Activated CD4-positive, alpha-beta T cell treated with anti-CD3 and anti-CD28 coated beads for 36 hours (primary cell): ENCODE measurements at places on chromosomes 3 and 15. TPM values are rescaled to one million over a fixed set of nuclear protein-coding genes. Genes with fewer than 3 reads are reported as not detected.

Gene CLRN1
- not detected for total RNA-seq

- H3K27me3 ChIP-seq = no peaks in the 10 kb centered on the region
- no peak for DNase-seq
- H3K36me3 ChIP-seq = peaks cover 15% of the 10 kb centered on the region
- no peak overlapping the region for H3K27ac ChIP-seq
Measured at GRCh38 chr3:44870375-44871061, 3.9 kb upstream of the TGM4 start.

Gene STRIT1
- not detected for total RNA-seq

Gene PBRM1
- total RNA-seq = 57.6 TPM

Gene CAPN3
- 2.1 TPM for total RNA-seq

DNA sequence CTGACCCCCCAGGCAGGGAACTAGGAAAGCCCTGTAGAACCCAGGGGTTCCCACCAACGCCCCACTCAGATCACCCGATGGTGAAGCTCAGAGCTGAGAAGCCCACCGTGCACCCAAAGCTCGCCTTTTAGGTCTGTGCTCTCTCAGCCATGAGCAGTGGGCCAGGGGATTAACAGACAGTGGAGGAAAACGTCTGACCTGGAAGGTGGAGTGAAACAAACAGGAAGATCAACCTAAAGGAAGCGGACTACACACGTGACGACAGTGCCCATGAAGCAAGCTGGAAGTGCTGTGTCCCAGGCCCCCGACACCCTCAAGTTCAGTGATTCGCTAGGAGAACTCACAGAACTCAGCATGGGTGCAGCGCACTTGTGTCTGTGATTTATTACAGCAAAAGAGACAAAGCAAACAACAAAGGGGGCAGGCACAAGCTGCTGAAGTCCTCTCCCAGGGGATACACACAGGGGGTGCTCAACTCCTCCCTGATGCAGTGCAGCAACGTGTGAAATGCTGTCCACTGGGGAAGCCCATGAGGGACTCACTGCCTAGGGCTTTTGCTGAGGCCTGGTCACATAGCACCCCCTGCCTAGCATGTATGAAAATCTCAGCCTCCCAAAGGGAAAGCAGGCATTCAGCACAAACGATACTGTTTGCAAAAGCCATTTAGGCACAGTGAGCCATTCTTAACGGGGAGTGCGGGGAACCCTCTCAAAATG lies 43.5 kb downstream of the CFAP92 start:
- DNase-seq = peak; percentile 61
- H3K4me3 ChIP-seq = no peak overlapping the region
- H3K27ac ChIP-seq = no peak overlapping the region
- no peaks in the 10 kb centered on the region for H3K27me3 ChIP-seq
- no peaks in the 10 kb centered on the region for H3K36me3 ChIP-seq
- H3K4me1 ChIP-seq = no peaks in the 10 kb centered on the region

Gene KLF15
- 0.32 TPM for total RNA-seq

DNA sequence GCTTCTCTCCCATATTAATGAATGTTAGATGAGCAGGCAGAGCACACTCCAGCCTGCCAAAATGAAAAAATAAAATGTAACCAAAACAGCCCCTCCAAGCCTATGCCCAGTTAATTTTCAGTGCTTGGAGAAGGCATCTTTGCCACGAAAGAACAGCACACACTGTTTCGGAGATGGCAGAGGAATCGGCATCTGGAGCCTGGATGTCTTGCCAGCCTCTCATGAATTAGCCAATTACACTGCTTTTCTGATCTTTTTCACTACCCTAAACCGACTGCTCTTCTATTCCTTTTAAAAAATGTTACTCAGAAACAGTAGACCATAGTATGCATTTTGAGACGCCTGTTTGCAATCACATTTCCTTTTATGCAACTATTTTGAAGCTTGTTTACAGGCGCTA lies 249.6 kb downstream of the TLE3 start:
- H3K27ac ChIP-seq = no peak overlapping the region
- H3K4me1 ChIP-seq = peaks cover 6% of the 10 kb centered on the region
- H3K36me3 ChIP-seq = no peaks in the 10 kb centered on the region
- peaks cover 3% of the 10 kb centered on the region for H3K27me3 ChIP-seq
- H3K4me3 ChIP-seq = no peak overlapping the region

Gene ANKUB1
- not detected for total RNA-seq

DNA sequence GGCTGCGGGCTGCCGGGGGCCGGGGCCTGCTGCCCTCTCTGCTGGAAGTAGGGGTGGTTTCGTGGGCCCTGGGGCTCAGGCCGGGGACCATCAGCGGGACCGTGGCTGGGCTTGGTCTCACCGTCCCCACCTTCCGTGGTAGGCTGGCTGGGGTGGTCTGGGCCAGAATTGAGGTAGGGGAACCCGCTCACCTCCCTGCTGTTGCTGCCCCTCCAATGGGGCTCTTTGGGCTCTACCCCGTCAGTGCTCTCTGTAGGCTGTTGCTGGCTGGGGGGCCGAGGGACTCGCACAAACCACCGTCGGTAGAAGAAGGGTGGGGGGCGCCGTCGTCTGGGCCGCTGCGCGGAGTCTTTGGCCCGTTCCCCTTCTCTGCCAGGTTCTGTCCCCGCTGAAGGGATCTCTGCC lies 23.4 kb downstream of the RGMA start:
- H3K4me3 ChIP-seq = no peak overlapping the region
- no peaks in the 10 kb centered on the region for H3K36me3 ChIP-seq
- no peak overlapping the region for H3K27ac ChIP-seq
- no peak for DNase-seq
- H3K4me1 ChIP-seq = peaks cover 3% of the 10 kb centered on the region
- peaks cover 14% of the 10 kb centered on the region for H3K27me3 ChIP-seq

Gene APPL1
- total RNA-seq = 38.4 TPM

- H3K4me1 ChIP-seq = no peaks in the 10 kb centered on the region
- H3K4me3 ChIP-seq = no peak overlapping the region
- peaks cover 3% of the 10 kb centered on the region for H3K27me3 ChIP-seq
- no peak overlapping the region for H3K27ac ChIP-seq
- DNase-seq = no peak
- no peaks in the 10 kb centered on the region for H3K36me3 ChIP-seq
Measured at GRCh38 chr3:5078151-5078550, 43.9 kb upstream of the ARL8B start.

DNA sequence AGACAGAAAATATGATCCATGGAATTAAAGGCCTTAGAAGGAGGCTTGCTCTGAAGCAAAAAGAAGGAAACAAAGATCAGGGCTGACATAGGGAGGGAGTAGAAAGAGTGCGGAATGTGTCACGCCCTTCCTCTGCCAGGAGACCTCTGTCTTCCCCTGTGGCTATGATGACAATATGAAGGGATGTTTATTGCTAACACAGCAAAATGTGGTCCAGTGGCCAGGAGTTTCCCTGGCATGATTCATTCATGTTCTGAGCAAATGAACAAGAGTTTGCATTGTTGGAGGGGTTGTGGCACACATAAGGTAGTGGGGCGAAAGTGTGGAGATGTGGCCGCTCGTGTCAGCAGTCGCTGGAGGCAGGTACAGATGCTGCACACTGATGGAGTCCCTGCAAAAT lies 169.4 kb downstream of the SHQ1 start:
- no peak overlapping the region for H3K27ac ChIP-seq
- H3K36me3 ChIP-seq = no peaks in the 10 kb centered on the region
- peak; percentile 15 for DNase-seq
- peaks cover 2% of the 10 kb centered on the region for H3K27me3 ChIP-seq
- H3K4me1 ChIP-seq = peaks cover 12% of the 10 kb centered on the region

DNA sequence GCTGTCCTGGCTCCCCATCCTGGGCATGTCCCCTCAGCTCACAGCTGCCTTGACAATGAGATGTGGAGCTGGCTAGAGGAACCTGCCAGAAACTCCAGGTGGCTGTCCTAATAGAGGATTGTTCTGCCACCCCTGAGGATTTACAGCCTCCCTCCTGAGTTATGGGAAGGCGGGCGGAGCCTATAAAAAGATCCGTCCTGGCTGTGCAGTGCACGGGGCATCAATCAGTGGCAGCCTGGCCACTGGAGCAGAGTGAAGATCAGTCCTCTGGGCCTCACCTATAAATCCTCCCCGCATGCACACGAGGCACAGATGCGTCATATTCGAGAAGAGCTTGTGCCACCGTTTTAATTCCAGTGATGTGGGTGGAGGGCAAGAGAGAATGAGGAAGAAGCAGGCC lies 90.0 kb downstream of the MEGF11 start:
- DNase-seq = no peak
- H3K36me3 ChIP-seq = no peaks in the 10 kb centered on the region
- no peak overlapping the region for H3K4me3 ChIP-seq
- H3K27ac ChIP-seq = no peak overlapping the region
- no peaks in the 10 kb centered on the region for H3K27me3 ChIP-seq

DNA sequence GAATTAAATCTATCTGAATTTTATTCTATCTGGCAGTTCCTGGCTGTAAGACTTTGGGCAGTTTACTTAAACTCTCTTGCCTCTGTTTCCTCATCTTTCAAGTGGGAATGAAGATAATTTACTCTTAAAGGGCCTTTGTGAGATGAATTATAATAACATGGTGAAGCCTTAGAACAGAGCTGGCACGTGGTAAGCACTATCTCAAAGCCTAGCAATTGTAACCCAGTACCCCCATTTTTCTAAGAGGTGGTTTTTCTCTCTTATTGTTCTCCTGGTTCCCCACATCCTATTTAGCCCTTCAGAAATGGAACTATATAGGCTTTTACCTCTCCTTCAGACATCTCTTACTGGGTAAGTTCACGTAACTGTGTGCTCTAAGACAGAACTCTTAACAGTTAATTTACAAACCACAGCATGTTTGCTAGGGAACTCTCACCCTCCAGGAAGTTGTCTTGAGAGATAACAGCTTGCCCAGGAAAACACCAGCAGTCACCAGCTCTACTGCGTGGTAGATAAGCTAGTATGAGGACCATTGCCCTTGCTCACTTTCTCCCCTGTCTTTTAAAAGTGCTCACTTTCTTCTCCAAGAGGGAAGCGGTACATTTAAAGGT lies 12.3 kb upstream of the CRBN start:
- peaks cover 39% of the 10 kb centered on the region for H3K4me1 ChIP-seq
- peak overlapping the region; percentile 77 for H3K27ac ChIP-seq
- no peaks in the 10 kb centered on the region for H3K36me3 ChIP-seq
- H3K27me3 ChIP-seq = no peaks in the 10 kb centered on the region
- H3K4me3 ChIP-seq = no peak overlapping the region
- DNase-seq = no peak

DNA sequence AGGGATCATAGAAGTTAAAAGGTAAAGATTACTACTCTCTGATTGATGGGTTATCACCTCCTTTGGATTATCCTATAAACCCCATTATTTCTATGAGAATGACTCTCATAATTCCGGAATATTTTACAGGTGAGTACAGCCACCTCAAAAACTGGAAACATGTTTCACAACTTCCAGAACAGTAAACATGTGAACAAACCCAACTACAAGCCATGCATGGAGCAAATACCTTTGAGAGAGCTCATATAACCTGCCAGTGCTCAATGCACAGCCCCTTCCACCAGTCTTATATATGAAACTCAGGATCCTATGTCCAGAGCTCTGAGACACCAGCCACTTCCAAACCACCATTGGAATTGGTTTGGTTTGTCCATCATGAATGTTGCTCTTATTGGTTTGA lies 208.0 kb downstream of the MECOM start:
- H3K4me3 ChIP-seq = no peak overlapping the region
- DNase-seq = no peak
- no peak overlapping the region for H3K27ac ChIP-seq
- no peaks in the 10 kb centered on the region for H3K36me3 ChIP-seq
- H3K27me3 ChIP-seq = no peaks in the 10 kb centered on the region

Gene CCDC33
- not detected for total RNA-seq
